ENCODE measurements at places on chromosomes 11 and 22.

DNA sequence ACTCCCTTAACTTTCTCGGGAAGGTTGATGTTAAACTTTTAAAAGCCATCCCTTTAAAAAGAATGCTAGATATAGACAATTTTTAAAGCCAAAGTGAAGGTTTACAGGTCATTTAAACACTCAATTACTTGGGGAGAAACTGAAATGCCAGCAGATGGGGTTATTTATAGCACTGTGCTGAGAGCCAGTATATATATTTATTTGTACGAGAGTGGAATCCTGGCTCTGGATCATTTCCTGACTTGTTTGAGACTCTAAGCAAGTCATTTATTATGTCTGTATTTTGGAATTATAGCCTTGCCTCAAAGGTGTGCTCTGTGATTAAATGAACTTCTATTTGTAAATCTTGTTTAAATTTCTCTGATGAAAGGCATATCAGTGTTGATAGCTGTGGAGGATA is 6.8 kb upstream of the ZBED5 start:
- no peak for DNase-seq

DNA sequence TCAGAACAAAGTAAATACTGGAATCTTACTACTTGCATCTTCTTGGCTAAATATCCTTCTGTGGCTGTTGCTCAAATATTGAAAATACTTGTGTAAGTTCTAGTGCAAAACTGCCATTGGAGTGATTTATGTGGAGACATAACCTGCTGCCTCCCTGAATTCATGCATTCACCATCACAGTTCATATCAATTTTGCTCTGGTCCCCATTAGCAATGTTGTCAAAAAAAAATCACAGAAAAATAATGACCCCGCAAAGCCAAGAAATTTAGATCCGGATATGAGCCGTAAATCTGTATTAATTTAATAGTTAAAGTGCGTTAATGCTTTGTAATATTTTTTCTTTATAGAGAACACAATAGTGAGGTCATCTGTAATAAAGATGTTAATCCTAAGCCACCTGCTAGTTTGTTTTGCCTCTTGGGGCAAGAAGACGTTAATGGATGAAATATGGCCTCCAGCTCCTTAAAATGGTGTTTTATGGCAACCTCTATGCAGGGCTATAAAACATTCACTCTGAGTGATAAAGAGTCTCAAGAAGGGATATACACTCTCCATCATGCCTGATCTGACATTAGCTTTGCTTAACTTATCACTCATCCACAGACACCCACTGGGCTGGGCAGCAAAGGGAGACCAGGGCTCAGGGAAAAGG is 255.9 kb downstream of the INSC start:
- no peak for DNase-seq

DNA sequence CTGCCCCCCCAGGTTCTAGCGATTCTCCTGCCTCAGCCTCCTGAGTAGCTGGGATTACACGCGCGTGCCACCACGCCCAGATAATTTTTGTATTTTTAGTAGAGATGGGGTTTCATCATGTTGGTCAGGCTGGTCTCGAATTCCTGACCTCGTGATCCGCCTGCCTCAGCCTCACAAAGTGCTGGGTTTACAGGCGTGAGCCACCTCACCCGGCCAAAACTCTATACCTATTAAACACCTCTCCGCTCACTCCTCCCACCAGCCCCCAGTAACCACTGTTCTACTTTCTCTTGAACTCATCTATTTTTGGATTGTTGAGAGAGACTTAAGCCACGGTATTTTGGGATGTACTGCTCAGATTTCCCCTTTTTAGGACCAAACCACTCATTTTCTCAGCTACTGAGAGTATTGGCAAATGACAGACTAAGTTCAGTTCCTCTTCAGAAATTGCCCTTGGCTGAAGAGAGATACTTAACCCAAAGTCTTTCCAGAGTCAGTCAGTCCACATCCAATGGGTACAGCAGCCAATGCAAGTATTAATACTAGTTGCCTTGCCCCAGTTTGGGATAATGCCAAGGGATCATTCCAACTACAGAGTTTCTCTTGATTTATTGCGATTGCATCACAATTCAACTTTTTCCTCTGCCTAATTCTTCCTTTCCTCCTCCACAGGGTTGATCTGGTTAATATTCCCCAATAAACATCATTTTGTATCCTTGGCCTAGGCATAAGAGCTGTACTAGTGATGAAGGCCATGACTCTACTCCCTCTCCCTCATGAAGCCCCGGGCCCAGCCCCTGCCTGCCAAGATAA is 36.8 kb upstream of the CSTF3 start:
- DNase-seq, result no peak

DNA sequence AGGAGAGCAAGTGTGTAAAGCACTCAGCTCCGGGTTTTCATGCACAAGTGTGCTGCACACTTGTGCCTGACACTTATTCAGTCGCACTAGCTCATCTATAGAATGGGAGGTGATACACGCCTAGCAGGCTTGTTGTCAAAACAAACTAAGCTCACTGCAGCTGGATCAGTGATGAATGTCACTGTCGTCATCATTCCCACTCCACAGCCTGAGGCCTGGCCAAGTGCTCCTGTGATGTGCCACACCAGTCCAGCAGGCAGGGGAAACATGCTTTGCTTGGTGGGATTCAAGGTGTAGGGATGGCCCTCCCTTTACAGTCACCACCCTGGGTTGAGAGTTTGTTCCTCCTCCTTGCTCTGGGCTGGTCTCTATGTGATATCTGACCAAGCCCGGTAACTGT is 6.8 kb downstream of the MPST start:
- DNase-seq, result no peak

GRCh38 chr11:56331861-56332491 is 13.9 kb upstream of the OR8K1 start:
- no peak for DNase-seq

GRCh38 chr22:29341056-29341848 is 25.8 kb upstream of the RASL10A start:
- no peak for DNase-seq

GRCh38 chr11:28169816-28170215 is 61.6 kb downstream of the METTL15 start:
- DNase-seq, result no peak

DNA sequence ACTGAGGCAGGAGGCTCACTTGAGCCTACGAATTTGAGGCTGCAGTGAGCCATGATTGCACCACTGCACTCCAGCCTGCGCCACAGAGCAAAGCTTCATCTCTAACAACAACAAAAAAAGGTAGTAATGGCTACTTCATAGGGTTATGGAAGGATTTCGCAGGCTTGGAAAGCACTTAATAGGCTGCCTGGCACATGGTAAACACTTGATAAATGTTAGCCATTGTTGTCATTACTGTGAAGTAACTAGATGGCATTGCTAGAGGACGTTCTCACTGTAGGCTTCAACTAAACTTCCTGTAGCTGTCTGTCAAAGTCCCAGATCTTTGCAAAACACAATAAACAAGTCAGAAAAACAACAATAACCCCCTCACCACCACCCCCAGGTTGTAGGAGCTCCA is 357.2 kb upstream of the NARS2 start:
- no peak for DNase-seq

- DNase-seq, result no peak
Observed at GRCh38 chr11:115672412-115672811, 168.2 kb upstream of the CADM1 start.

DNA sequence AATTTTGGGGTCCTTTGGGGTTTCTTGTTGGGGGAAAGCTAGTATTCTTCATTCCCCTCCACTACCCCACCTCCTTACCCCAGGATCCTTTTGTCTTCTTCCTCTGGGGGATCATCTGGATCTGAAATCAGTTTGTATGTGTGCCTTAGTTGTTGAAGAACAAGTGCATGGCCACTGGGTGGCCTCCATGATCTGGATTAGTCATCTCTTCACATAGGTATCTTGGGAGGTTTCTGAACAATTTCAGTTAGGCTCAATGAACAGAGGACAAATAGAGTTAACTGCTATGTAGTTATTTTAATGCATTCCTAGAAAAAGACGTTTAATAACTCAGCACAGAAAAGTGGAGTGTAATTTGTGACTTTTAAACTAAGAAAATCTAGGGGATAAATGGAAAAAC is 7.1 kb upstream of the VWA5A start:
- no peak for DNase-seq

GRCh38 chr22:26777156-26777801 is 119.9 kb downstream of the MIAT start:
- DNase-seq, result no peak
